Suprapubic skin (tissue), 4 donors: ENCODE measurements at places on chromosomes 5 and 9. TPM values are rescaled to one million over a fixed set of nuclear protein-coding genes. Genes with fewer than 3 reads are reported as not detected.

DNA sequence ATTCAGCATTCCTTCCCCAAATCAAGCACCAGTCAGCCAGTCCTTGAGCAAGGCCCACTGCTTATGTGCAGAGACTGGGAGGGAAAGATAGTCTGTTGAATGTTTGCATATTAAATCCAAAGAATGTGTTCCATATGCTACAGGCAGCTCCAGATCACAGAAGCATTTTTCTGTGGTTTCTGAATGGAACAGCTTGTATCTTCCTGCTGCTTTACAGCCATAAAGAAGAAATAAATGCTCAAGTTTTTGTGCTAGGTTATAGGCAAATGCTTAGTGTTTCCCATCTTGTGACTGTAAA, 310.3 kb downstream of the TRIM36 start:
- DNase-seq = no peak

DNA sequence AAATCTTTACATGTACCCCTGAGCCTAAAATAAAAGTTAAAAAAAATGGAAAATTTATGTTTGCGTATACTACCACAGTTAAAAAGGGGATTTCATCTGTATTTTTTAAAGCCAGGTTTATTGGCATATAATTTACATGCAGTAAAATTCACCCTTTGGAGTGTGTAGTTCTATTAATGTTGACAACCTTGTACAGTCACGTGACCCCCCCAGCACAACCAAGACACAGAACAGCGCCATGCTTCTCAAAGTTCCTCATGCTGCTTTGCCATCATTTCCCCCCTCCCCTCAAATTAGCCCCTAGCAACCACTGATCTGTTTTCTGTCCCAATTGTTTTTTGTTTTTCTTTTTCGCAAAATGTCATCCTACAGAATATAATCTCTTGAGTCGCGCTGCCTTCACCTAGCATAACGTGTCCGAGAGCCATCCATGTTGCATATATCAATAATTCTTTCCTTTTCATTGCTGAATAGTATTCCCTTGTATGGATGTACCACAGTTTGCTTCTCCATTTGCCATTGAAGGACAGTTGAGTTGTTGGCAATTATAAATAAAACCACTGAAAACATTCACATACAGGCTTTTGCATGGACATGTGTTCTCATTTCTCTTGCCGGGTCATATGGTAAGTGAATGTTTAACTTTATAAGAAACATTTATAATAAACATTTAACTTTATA, 105.3 kb downstream of the LHX2 start:
- DNase-seq = no peak

- DNase-seq = no peak
These were observed 1.8 kb upstream of the GALNT12 start for GRCh38 chr9:98805506-98806272.

The SLC34A1 gene
- 0.29 TPM for total RNA-seq

The PTGDS gene
- 31.3 TPM for total RNA-seq

The TAF11L5 gene
- total RNA-seq = not detected

GRCh38 chr5:125301711-125302110, 555.3 kb upstream of the ZNF608 start:
- no peak for DNase-seq

DNA sequence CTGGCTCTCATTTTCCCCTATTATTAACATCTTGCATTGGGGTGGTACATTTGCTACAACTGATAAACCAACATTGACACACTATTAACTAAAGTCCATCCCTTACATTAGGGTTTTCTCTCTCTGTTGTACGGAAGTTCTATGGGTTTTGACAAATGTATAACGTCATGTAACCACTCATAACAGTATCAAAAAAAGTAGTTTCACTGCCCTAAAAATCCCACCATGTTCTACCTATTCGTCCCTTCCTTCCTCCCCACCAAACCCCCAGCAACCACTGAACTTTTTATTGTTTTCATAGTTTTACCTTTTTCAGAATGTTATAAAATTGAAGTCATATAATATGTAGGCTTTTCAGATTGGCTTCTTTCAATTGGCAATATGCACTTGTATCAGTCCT, 40.1 kb downstream of the MLLT3 start:
- no peak for DNase-seq

GRCh38 chr9:38680837-38681445, 39.0 kb downstream of the FAM240B start:
- no peak for DNase-seq

GRCh38 chr9:92600462-92601261, 64.9 kb upstream of the ECM2 start:
- no peak for DNase-seq

GRCh38 chr5:144684899-144685298, 514.2 kb downstream of the KCTD16 start:
- DNase-seq = no peak

The FOXD4 gene
- total RNA-seq = not detected

DNA sequence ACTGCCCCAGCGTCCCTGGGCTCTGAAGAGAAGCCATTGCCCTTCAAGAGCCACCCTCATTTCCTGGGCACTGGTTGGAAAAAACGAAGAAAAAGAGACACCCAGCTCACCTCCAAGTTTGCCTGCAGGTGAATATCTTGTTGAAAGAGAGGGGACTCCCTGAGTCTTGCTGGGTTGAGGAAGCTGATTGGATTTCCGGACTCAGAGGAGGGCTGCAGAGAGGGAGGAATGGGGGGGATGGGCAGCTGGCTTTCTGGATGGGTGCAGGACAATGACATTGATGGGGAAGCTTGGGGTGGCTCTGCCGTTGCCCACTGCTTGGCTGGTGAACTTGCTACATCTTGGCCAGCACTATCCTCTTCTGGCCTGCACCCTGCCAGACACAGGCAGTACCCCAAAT, 31.0 kb upstream of the IER5L start:
- DNase-seq = no peak

The COL5A1 gene
- total RNA-seq = 8.6 TPM

DNA sequence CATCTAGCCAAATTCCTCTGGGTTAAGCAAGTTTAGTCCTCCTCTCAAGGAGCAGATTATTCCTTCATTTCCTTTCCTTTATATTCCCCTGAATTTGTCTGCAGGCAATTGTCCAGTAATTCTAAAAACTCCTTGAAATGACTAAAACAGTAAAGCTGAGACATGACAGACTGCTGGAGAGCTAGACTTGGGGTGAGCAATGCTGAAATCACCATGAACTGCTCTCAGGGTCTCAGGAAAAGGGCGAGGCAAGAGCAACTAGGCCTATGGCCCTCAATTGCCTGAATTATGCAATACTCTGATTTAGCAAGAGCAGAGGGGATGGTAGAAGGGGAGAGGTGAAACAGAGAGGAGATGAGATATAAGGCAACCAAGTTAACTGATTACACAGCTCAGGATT, 172.9 kb upstream of the NREP start:
- DNase-seq = no peak

GRCh38 chr5:11387382-11387781, 516.9 kb downstream of the CTNND2 start:
- no peak for DNase-seq

GRCh38 chr9:4068449-4068848, 231.4 kb downstream of the GLIS3 start:
- no peak for DNase-seq

The CAMLG gene
- 24.1 TPM for total RNA-seq

- DNase-seq = no peak
These were observed 13.0 kb upstream of the GCNT1 start for GRCh38 chr9:76445976-76446375.

The ZDHHC21 gene
- total RNA-seq = 9.4 TPM

The PCDHA10 gene
- 1.0 TPM for total RNA-seq

GRCh38 chr5:178116143-178116885, 3.0 kb downstream of the N4BP3 start:
- DNase-seq = no peak

GRCh38 chr9:137113385-137114159, 961 bp downstream of the DPP7 start:
- no peak for DNase-seq

The SOHLH1 gene
- total RNA-seq = not detected

DNA sequence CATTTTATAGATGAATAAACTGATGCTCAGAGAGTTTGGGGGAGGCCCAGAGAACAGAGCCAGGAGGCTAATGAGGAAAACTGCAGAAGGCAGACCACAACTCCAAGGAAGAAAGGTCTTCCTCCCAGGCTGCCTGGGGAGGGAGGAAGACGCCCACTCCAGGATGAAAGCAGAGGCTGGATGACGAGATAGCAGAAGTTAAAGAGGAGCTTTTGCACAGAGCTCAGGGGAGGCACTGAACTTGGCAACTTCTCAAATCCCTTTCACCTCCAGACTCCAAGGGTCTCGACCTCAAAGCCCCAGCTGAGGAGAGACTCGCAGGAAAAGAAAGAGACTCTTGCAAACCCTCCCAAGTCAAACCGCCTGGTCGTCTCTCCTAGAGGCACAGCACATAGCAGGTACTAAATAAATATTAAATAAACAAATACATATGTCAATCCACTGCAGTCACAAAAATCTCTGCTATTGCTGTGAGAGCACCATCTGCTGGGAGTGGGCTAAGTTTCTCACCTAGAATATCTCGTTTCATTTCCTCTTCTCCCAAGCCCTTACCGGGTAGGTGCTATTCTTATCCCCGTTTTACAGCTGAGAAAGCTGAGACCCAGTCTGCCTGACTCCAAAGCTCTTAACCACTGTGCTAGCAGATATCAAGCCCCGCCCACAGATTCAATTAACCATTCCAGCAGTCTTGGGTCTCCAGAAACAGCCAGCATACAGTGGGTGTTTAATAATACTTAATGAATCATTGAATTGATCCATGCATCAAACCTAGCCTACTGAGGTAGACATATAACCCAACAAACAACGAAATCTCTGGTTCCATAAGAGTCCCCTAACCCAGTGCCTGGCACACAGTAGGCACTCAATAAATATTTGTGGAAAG, 97.8 kb upstream of the HAND1 start:
- no peak for DNase-seq

GRCh38 chr5:61232490-61233050, 70.3 kb upstream of the SMIM15 start:
- DNase-seq = no peak

- no peak for DNase-seq
These were observed 69.0 kb downstream of the MTAP start for GRCh38 chr9:21871256-21871975.

GRCh38 chr5:151047814-151048425, 27.5 kb downstream of the GPX3 start:
- DNase-seq = no peak

DNA sequence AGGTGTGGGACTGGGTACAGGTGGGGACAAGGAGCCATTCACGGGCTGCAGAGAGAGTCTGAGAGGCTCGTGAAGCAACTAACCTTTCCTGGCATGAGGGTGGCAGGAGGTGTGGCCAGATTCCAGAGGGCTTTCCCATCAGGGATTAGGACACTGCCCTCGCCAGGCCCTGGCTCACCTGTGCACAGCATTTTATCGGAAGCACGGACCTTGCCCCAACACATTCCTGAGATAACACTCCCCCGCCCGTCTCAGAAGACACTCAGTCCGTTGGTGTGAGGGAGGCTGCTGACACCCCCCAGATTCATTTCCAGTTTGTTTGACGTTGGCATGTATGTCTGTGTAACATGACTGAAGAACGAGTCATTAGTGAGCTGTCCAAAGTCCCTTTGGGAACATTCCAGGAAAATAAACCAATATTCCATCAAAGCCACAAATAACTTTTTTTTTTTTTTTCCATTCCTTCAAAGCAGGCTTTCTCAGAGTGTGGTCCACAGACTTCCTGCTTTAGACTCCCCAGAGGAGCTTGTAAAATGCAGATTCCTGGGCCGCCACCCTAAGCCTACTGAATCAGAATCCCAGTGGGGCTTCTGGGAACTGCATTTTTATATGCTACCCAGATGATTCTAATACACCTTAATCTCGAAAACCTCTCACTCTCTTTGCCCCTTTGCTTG, 23.4 kb downstream of the WWC1 start:
- no peak for DNase-seq

The PAEP gene
- not detected for total RNA-seq

DNA sequence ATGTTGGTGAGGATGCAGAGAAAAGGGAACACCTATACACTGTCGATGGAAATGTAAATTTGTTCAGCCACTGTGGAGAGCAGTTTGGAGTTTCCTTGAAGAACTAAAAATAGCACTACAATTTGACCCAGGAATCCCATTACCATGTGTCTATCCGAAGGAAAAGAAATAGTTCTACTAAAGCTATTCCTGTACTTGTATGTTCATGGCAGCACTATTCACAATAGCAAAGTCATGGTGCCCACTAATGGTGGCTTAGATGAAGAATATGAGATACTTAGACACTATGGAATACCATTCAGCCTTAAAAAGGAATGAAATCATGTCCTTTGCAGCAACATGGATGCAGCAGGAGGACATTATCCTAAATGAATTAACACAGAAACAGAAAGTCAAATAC, 50.2 kb upstream of the CAST start:
- DNase-seq = no peak

DNA sequence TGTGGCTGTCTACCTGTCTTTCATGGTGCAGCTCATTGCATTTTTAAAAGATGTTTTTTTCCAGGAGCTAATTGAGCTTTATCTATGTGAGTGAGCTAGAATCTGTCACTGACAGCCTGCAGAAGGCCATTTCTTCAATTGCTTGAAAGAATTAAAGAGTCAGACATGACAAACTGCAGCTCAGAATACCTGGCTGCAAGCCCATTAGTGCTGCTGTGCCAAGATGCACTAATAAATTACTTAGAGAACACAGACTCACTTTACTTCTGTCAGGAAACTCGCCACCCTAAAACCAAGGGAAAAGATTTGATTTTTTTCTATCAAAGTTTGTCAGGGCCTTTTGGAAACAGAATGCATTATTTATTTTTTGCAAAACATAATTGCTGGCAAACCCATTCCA, 368.3 kb downstream of the CAAP1 start:
- no peak for DNase-seq

- no peak for DNase-seq
These were observed 58.3 kb downstream of the PTTG1 start for GRCh38 chr5:160479926-160480325.

GRCh38 chr5:88502179-88503040, 233.8 kb upstream of the TMEM161B start:
- DNase-seq = no peak

The LECT2 gene
- not detected for total RNA-seq

DNA sequence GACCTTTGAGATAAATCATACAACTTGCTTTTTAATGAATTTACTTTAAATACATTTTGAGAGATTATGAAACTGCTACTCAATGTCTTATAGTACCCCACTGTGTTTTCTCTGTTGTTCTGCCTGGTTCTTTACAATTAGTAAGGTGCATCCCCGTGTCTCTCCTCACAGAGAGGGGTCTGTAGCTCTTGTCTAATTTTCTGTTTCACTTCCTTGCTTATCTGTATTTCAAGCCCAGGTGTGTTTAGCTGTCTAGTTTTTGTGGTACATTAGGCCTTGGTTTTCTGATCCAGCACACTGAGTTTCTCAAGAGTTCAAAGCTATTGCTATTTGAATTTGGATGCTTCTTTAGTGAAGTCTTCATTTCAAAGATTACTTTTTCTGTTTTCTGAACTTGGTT, 105.1 kb downstream of the MAST4 start:
- no peak for DNase-seq

DNA sequence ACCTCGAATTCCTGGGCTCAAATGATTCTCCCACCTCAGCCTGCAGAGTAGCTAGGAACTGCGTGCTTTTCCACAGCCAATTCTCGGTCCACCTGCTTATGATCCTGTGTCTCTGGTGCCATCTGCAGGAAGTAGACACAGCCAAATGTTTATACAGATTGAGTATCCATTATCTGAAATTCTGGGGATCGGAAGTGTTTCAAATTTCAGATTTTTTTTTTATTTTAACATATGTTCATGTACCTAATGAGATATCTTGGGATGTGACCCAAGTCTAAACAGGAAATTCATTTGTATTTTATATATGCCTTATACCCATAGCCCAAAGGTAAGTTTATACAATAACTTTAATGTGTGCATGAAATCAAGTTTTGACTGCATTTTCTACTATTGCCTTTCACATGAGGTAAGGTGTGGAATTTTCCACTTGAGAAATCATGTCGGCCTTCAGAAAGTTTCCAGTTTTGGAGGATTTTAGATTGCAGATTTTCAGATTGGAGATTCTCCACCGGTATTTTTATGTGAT, 89.5 kb downstream of the ESM1 start:
- no peak for DNase-seq
